SK-N-SH (cell line): ENCODE measurements at places on chromosomes 3 and 15. TPM values are rescaled to one million over a fixed set of nuclear protein-coding genes. Genes with fewer than 3 reads are reported as not detected.

The ZNF35 gene
- 2.4 and 4.5 TPM in 2 replicates for polyA plus RNA-seq

The GP9 gene
- not detected in 2 replicates for polyA plus RNA-seq

GRCh38 chr3:65728138-65728537, 310.6 kb downstream of the MAGI1 start:
- no peak for DNase-seq

The ALDH1A3 gene
- polyA plus RNA-seq: 3.1 and 4.4 TPM in 2 replicates

The ASB14 gene
- not detected in 2 replicates for polyA plus RNA-seq

The TGM4 gene
- 0.12 and 0.13 TPM in 2 replicates for polyA plus RNA-seq

The PLA2G4F gene
- not detected in 2 replicates for polyA plus RNA-seq

GRCh38 chr3:119944091-119944490, 150.2 kb downstream of the GSK3B start:
- DNase-seq: no peak

- no peak for DNase-seq
Measured at GRCh38 chr3:131549340-131549739, 46.6 kb upstream of the MRPL3 start.

DNA sequence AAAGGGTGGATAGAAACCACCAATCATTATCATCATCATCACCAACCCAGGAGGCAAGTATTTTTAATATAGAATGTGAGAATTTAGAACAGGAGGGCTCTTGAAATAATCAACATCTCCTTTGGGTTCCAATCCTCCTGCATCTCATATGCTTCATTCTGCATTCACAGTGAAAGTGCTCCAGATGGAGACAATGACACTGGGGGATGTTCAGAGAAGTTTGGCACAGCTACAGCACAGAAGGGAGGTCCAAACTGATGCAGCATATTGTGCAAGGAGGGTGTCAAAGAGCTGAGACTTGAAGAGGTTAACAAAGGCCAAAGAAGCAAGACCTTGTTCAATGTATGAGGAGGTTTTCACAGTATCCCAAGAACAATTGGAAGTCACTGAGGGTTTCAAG, 767.1 kb downstream of the NTRK3 start:
- no peak for DNase-seq

The SERINC4 gene
- 0.05 TPM in 1 of 2 replicates, not detected in the other for polyA plus RNA-seq

- no peak for DNase-seq
Measured at GRCh38 chr3:14539384-14539741, 779 bp downstream of the GRIP2 start.

DNA sequence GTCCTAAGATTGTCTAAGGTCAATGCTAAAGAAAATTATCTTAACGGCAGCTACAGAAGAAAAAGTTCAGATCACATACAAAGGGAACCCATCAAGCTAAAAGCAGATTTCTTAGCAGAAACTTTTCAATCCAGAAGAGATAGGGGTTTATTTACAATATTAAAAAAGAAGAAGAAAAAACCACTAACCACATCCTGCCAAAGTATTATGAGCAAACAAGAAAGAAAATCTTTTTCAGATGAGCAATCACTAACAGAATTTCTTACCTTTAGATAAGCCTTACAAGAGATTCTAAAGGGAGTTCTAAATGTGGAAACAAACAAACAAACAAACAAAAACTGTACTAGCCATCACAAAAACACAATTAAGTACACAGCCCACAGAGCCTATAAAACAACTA, 1015.8 kb upstream of the EPHA6 start:
- DNase-seq: no peak

The STRA6 gene
- polyA plus RNA-seq: 27.9 and 31.0 TPM in 2 replicates

- no peak for DNase-seq
Measured at GRCh38 chr3:194387276-194387675, 11.8 kb downstream of the GP5 start.

The AADAC gene
- 1.2 and 3.5 TPM in 2 replicates for polyA plus RNA-seq

DNA sequence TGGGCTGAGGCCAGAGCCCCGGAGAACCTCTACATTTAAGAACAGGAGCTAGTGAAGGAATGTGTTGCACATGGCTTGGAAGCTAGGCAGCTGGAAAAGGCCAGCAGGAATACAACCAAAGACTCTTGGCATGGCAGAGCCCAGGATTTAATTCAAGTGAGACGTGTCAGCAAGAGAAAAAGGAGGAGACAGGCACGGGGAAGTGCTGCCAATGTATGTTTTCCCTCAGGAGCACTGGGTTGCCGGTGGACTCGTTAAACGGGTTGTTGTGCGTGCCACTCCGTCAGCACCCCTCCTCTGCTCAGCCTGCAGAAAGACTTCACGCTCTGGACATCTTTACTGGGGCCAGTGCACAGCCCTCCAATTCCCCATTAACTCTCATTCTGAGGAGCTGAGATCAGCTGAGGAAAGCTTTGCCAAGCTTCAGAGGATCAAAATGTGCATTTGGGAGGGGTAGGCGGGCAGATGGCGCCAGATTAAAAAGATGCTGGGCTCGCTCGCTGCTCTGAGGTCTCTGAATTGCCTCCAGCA, 103.7 kb downstream of the PDZRN3 start:
- DNase-seq: no peak

GRCh38 chr3:48927928-48928327, 9.3 kb downstream of the ARIH2 start:
- no peak for DNase-seq
